Tibial nerve (tissue), 4 donors: ENCODE measurements at places on chromosomes 6 and 20. TPM values are rescaled to one million over a fixed set of nuclear protein-coding genes. Genes with fewer than 3 reads are reported as not detected.

Gene SULF2
- 46.7 TPM for total RNA-seq

Gene MAP7
- total RNA-seq: 0.84 TPM

Gene ECT2L
- total RNA-seq: 0.21 TPM

Gene GJA10
- not detected for total RNA-seq

Gene MCCD1
- total RNA-seq: not detected
